ENCODE measurements at places on chromosomes 16 and 17. TPM values are rescaled to one million over a fixed set of nuclear protein-coding genes. Genes with fewer than 3 reads are reported as not detected.

Gene FZD2
- polyA plus RNA-seq, result 10.4 TPM

Gene LCAT
- polyA plus RNA-seq, result 50.0 TPM

Gene LSM12
- polyA plus RNA-seq, result 48.0 TPM

Gene KSR1
- polyA plus RNA-seq, result 64.2 TPM

Gene AIPL1
- polyA plus RNA-seq, result 0.14 TPM

Gene CCDC200
- 4.4 TPM for polyA plus RNA-seq

Gene ROGDI
- 134 TPM for polyA plus RNA-seq

Gene STAC2
- polyA plus RNA-seq, result 14.8 TPM

Gene EVI2A
- polyA plus RNA-seq, result 28.0 TPM

Gene KIAA0753
- polyA plus RNA-seq, result 23.2 TPM

Gene SLC52A1
- 0.19 TPM for polyA plus RNA-seq

Gene RANGRF
- polyA plus RNA-seq, result 37.7 TPM

Gene RASD1
- 13.5 TPM for polyA plus RNA-seq

Gene ABCA10
- polyA plus RNA-seq, result 2.7 TPM

Gene SSTR5
- 0.38 TPM for polyA plus RNA-seq

Gene NPIPA3
- polyA plus RNA-seq, result 24.4 TPM

Gene IRX5
- 9.5 TPM for polyA plus RNA-seq

Gene MYH2
- 0.21 TPM for polyA plus RNA-seq

Gene MPV17L
- polyA plus RNA-seq, result 17.2 TPM

Gene KPNB1
- 152 TPM for polyA plus RNA-seq

Gene EPX
- 0.75 TPM for polyA plus RNA-seq

Gene GRIN2A
- 16.1 TPM for polyA plus RNA-seq

Gene KRTAP3-1
- polyA plus RNA-seq, result not detected

Gene SPN
- polyA plus RNA-seq, result 0.96 TPM

Gene TNFRSF13B
- not detected for polyA plus RNA-seq

Gene RILP
- polyA plus RNA-seq, result 10.1 TPM

Gene MYADML2
- polyA plus RNA-seq, result 2.2 TPM

Gene BCL6B
- polyA plus RNA-seq, result 8.5 TPM

Gene ODAD4
- polyA plus RNA-seq, result 8.7 TPM

Gene MARCHF10
- 2.8 TPM for polyA plus RNA-seq
